Fibroblast of skin of left quadriceps (primary cell): ENCODE measurements at places on chromosomes 13 and 19.

GRCh38 chr13:28530729-28531076, 35.8 kb upstream of the FLT1 start:
- no peak for DNase-seq

- no peak for DNase-seq
Observed at GRCh38 chr13:46382224-46382623, 4.8 kb downstream of the RUBCNL start.

- DNase-seq: no peak
Observed at GRCh38 chr13:47126432-47126831, 229.6 kb upstream of the HTR2A start.

DNA sequence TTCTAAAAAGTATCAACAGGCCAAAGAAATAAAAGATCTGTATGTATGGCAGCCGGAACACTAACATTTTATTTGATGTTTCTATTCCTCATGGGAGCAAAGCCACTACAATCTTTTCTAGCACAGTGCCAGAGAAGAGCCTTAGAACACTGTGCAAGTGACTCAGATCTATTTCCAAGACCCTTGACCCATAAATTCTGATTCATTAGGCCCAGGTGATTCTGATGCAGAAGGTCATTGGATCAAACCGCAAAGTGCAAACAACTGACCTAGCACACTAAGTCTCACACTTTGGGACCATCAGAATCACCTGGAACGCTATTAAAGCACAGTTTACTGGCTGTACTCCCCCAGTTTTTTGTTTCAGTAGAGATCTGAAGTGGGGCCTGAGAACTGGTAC, 87.6 kb downstream of the MYCBP2 start:
- DNase-seq: no peak

DNA sequence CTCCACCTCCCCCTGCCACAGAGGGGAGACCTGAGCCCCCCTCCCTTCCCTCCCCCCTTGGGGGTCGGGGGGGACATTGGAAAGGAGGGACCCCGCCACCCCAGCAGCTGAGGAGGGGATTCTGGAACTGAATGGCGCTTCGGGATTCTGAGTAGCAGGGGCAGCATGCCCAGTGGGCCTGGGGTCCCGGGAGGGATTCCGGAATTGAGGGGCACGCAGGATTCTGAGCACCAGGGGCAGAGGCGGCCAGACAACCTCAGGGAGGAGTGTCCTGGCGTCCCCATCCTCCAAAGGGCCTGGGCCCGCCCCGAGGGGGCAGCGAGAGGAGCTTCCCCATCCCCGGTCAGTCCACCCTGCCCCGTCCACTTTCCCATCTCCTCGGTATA, 2.4 kb upstream of the APOE start:
- no peak for DNase-seq

GRCh38 chr19:30263830-30264381, 108.3 kb upstream of the ZNF536 start:
- no peak for DNase-seq
